ENCODE measurements at places on chromosomes 16 and 17. TPM values are rescaled to one million over a fixed set of nuclear protein-coding genes. Genes with fewer than 3 reads are reported as not detected.

Gene GRAP
- total RNA-seq, result not detected

Gene HOXB2
- total RNA-seq, result 11.9 TPM

Gene HSBP1
- 128 TPM for total RNA-seq

Gene C16orf86
- 6.4 TPM for total RNA-seq

Gene DDX19B
- 31.7 TPM for total RNA-seq

- DNase-seq, result peak; percentile 41
Observed at GRCh38 chr16:56233795-56234566, 42.7 kb downstream of the GNAO1 start.

DNA sequence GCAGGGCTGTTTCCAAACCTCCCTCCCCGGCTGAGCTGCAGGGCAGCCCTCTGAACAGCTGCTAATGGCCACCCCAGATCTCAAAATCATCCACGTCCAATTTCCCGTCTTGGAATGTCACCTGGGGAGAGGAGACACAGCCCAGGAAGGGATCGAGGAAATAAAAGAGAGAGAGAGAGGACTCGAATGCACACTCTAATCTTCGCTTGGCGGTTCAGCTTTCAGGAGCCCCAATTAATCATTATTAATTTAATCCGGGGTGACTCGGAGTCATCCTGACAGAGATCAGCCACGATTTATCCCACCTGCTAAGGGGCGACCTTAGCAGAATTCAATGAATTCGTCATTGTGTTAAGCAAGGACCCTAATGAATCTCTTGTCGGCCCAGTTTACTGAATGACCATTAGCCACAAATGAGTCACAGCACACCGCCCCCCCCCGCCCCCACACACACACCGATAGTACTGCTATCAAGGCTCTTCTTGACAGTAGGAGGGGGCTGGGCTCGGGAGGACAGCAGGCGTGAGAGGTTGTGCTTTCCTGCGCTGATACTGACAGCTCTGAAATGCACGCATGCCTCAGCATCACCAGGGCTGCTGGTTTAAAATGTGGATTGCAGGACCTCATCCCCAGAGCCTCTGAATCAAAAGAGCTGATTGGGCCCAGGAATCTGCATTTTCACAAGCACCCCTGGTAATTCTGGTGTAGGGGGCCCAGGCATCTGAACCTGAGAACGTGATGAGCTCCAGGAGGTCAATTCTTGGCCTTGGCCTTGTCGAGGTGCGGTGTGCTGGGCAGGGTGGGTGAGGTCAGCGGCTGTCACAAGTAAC lies 190.0 kb upstream of the CIBAR2 start:
- DNase-seq, result peak; percentile 30

DNA sequence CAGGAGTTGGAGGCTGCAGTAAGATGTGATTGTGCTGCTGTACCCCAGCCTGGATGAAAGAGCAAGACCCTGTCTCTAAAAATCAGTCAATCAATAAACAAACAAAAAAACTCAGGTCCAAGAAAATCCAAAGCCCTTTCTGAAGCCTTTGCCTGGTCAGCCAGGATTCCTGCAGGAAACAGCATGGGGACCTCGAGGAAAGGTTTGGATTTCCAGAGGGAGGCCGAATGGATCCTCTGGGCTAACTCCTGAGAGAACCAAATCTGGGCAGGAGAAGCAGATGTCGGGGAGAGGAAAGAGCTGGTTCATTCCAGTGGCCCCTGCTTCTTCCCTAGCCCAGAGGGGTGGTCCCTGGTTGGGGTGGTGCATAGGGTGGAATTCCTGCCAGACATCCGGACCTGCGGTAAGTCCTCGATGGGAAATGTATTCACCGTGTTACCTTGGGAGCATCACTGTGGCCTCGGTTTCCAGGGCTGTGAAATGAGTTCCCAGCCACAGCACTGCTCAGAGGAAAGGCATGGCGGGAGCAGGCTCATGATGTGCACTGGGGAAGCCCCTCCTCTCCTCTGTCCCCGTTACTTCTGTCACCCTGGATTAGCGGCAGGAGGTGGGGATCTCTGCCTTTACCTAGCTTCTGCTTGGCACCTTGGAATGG lies 75.1 kb downstream of the CYLD start:
- no peak for DNase-seq

DNA sequence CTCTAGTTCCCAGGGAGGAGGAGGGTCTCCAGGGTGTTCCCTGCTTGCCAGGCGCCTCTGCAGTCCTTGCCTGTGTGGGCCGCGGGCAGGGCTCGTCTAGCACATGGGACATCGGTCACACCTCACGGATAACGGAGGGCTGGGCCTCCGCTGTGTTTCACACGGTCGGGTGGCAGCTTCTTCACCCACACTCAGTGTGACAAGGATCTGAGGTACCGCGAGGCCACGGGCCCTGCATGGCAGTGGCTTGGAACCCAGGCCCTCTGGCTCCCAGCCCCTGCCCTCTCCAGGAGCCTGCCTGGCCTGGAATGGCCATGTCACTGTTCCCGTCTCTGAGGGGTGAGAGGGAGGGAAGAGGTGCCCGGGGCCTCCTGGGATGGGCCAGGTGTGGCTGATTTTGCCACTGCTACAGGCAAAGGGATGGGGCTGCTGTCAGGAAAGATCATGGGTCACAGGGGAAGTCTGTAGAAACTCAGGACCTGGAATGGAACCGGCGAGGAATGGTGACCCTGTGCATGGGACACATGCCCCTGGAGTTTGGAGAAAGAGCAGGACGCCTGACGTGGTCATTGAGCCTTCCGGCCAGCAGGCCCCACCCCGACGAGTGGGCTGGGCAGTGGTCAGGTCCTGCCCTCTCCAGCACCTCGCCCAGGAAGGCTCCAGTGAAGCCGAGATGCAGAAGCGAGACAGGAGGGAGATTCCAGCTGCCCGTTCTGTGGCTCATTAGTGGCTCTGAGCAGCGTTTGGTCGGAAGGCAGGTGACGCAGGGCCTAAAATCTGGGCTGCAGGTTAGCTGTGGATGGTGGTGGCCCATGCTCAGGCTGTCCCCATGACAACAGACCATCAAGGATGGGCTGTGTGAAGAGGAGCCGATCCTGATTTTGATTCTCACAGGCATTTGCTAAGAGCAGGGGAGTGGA lies 76.5 kb upstream of the GSE1 start:
- DNase-seq, result no peak

DNA sequence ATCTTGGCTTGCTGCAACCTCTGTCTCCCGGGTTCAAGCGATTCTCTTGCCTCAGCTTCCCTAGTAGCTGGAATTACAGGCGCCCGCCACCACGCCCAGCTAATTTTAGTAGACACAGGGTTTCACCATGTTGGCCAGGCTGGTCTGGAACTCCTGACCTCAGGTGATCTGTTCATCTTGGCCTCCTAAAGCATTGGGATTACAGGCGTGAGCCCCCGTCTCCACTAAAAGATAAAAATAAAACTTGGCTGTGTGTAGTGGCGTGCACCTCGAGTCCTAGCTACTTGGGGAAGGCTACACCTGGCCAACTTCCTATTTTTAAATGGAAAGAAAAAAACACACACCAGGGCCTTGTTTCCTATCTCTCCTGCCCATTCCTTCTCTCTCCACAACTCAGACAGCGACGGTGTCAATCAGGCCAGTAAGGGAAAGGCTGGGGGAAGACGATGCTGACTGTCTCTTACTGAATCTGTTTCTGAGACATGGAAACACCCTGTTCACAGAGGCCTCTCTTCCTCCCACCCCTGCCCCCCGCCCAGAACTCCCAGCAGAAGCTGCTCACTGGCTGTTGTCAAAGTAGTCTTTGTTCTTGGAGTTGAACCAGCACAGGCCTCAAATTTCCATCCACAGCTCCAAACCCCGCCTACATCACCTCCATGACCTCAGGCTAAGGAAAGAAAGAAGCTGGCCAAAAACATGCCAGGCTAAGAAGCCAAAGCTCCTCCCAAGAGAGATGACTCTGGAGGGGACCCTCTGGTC lies 96.6 kb downstream of the NXN start:
- DNase-seq, result peak; percentile 56

- DNase-seq, result no peak
Observed at GRCh38 chr16:66848172-66848571, 4.0 kb downstream of the CA7 start.

DNA sequence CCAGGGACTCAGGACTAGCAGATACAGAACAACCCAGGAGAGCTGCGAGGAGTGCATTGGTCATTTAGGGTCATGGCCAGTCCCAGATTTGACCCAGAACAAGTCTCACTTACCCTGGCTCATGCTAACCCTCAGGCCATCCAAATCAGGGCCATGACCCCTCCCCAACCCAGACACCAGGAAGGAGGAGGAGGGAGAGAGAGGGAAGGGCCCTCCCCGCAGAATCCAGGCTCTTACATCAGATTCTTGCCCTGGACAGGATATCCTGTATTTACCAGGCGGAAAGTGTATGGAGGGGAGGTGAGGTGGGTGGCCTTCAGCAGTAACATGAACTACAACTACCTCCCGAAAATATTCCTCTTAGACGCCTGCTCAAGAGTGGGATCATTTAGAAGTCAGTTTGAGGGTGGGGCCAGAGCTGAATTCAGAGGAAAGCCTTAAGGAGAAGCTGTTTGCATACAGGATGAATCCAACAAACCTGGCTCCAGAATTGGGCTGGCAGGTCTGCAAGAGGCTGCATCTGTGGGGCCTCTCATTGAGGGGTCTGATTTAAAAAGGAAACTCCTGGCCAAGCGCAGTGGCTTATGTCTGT lies 2.1 kb downstream of the VAT1 start:
- DNase-seq, result no peak

DNA sequence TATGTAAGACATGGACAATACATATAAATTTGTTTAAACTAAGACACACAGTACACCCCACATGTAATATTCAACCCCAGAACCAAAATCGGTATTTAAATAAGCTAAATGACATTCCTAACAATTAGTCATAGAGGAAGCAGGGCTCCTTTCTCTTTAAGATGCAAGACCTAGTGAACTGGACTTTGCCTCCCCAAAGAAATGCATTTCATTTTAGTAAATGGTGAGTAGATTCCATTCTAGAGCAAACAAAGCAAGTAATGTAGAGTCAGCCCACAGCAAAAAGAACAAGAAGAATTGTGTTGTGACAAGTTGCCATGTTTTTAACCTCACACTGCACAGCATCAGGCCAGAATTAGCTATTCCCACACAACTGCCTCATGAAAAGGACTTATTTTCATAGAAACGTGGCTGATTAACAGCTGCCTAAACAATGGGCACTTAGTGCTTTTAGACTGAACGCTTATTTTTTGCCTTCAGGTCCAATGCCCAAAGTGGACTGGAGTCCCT lies 14.4 kb downstream of the DNAJC7 start:
- peak; percentile 29 for DNase-seq

DNA sequence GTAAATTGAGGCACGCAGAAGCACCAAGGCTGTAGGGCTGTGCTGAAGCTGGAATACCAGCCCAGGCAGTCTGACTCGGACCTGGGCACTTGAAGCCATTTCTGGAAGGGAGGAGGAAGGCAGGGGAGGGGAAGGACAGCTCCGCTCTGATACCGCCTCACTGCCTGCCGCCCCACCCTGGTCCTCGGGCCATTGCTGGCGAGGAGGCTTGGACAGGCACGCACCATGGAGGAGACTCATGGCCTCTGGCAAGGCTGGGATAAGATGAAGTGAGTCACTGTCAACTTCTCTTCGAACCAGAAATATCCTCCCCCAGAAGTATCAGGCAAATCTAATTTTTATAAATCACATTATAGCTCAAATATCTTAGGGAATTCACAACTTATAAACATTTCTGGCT lies 81.3 kb downstream of the SDK2 start:
- peak; percentile 73 for DNase-seq

DNA sequence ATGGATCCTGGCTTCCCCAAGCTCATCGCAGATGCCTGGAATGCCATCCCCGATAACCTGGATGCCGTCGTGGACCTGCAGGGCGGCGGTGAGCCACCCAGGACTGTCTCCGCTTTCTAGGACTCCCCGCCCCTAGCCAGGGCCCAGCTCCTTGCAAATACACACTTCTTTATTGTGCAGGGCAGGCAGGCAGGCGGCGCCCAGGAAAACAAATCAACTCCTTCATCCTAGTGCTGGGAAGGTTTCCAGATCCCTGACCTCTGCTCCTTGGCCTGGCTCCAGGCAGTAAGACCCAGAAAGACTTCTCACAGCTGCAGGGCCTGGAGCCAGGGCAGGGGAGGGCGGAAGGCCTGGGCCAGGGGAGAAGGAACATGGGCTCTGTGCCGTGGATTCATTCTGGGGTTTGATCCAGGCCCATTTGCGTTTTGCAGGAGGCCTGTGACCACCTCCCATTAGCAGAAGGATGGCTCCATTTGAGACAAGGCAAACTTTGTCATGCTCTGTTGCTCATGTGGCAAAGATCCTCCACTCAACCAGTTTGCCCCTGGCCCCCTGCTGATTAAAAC lies 6.0 kb upstream of the LPCAT2 start:
- DNase-seq, result peak; percentile 99

GRCh38 chr16:3498988-3499387 lies 1.8 kb upstream of the CLUAP1 start:
- DNase-seq, result no peak

GRCh38 chr17:4110152-4110551 lies 32.7 kb downstream of the ZZEF1 start:
- no peak for DNase-seq

- DNase-seq, result no peak
Observed at GRCh38 chr17:8222380-8222629, 11.9 kb upstream of the AURKB start.

GRCh38 chr16:79850348-79850747 lies 249.8 kb upstream of the MAF start:
- no peak for DNase-seq

DNA sequence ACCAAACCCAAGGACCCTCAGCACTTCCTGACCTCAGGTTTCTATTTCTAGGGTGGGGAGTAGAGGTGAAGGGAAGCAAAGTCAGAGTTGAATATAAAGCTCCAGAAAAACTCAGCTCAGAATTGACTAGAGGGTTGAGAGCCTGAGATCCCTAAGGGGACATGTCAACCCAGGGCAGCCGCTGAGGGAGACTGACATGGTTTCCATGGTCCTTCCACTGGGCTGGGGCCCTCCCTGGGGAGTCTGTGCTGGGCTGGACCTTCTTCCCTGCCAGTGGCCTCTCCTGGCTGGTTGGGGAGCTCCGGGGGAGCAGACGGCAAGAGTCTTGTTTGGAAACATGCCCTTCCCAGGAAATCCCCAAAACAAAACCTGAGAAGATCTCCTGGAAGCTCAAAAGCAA lies 121.3 kb downstream of the METRNL start:
- peak; percentile 34 for DNase-seq

Measured in RPMI7951 (cell line).